Sigmoid colon (tissue), 7 donors: ENCODE measurements at places on chromosomes 12 and 14. TPM values are rescaled to one million over a fixed set of nuclear protein-coding genes. Genes with fewer than 3 reads are reported as not detected.

CCDC198 gene
- total RNA-seq = not detected

SRRM4 gene
- 0.14 TPM for total RNA-seq

SLC17A8 gene
- not detected for total RNA-seq

PDE3A gene
- total RNA-seq = 56.8 TPM

SYNJ2BP gene
- 32.4 TPM for total RNA-seq

POTEM gene
- not detected for total RNA-seq

SSTR1 gene
- 1.7 TPM for total RNA-seq

KERA gene
- not detected for total RNA-seq

SDR9C7 gene
- total RNA-seq = 0.55 TPM

SIX1 gene
- not detected for total RNA-seq

SPX gene
- not detected for total RNA-seq

CMA1 gene
- 1.4 TPM for total RNA-seq

DDX55 gene
- 13.6 TPM for total RNA-seq

DPPA3 gene
- not detected for total RNA-seq

NPFF gene
- total RNA-seq = not detected

CPNE6 gene
- total RNA-seq = 2.9 TPM

- DNase-seq = no peak
These were observed 505.1 kb upstream of the TMEM132C start for GRCh38 chr12:127761880-127762279.

GRCh38 chr12:85280165-85280983, at the start of gene ALX1:
TSS of gene ALX1 (plus strand) at chr12:85280220. CDS start at chr12:85280262, 42 bp downstream.
- DNase-seq = peak; percentile 43

- DNase-seq = no peak
These were observed 24.5 kb downstream of the RECQL start for GRCh38 chr12:21476949-21477348.

- no peak for DNase-seq
These were observed 33.8 kb downstream of the KCNK10 start for GRCh38 chr14:88289234-88289633.

DNA sequence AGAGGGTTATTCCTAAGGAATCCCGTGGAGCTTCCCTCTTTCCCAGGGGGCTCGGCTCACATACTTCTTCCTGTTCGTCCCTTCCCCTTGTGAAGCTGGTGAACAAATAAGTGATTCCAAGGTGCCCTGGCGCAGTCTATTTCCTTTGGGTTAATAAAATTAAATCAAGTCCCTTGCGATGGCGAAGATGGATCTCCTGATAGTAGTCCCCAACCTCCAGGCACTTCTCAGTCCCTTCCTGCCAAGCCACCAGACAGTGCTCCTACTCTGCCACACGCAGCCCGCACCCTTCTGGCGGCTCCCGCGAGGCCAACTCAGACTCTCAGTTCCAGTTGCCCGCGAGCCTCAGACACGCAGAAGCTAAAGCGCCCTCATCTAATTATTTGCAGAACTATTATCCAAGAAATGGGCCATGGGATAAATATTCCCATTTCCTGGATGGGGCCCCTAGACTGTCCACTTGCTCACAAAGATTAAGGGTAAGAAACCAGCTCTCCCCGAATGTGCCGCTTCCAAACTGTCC, 2.4 kb upstream of the SIX6 start:
- DNase-seq = no peak

DNA sequence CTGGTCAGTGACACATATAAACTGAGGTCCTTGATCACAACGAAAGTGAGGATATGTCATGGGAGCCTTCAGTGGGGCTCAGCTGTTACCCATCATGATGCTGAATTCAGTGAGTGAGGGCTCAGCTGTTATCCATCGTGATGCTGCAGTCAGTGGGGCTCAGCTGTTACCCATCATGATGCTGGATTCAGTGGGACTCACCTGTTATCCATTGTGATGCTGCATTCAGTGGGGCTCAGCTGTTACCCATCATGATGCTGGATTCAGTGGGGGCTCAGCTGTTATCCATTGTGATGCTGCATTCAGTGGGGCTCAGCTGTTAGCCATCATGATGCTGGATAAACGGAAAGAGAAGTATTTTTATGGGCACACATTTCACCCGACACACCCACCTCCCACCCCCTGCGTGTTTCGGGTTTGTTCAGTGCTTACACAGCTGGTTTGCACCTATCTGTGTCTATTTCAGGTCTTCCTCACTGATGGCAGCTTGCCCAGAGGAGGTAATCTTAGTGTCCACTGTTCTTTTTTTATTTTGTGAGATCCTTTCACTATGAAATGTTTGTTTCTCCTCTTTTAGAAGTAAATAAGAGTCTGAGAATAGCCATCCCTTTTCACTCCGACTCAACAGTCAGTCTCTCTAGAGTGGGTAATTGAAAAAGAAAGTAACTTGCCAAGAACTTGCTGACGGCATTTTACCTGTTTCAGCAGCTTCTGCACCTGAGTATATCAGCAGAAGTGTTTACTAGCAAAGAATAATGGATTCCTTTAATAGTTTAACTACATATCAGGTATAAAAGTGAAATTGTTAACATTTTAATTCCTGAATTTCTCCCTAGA, 183.0 kb downstream of the ERC1 start:
- DNase-seq = no peak

- DNase-seq = no peak
These were observed 9.8 kb upstream of the IQSEC3 start for GRCh38 chr12:56683-57346.

- peak; percentile 93 for DNase-seq
These were observed 60.2 kb upstream of the FERMT2 start for GRCh38 chr14:53011053-53011462.

DNA sequence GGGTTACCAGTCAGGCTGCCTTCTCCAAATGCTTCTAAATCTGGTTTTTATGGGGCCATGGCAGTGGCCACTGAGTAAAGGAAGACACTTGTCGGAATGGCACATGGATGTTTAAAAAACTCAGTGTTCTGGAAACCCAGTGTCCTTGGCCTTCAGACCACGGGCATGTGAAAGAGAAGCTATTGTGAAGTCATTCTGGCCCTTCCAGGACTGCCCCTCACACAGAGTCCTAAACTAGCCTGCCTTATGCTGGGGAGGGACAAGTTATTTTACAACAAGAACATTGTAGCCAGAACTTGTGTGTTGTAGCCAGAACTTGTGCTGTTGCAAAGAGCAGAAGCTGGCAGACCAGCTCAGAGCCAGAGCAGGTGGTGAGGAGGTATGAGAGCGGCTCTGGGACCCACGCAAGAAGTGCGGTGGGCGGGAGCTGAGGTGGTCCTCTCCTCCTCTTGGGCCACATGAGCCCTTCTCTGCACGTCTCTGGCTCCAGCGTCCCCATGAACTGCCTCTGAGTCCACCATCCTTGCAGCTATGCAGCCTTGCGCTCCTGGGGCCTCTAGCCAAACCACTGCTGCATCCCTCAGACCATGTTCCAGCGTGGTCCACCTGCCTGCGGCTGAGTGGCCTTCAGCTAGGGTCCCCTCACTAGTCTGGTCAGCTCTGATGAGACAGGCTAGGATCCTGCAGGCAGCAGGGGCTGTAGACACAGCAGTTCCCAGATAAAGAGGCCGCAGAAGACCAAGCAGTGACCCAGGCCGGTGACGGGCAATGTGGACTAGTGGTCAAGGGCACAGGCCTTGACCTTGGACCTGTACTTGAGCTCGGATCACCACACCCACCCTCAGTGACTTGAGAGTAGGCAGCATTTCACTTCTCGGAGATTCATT, 32.5 kb downstream of the MMAB start:
- DNase-seq = no peak

GRCh38 chr12:80622271-80622670, 85.2 kb upstream of the MYF6 start:
- no peak for DNase-seq

- no peak for DNase-seq
These were observed 121.9 kb downstream of the PDE3A start for GRCh38 chr12:20490213-20490612.

DNA sequence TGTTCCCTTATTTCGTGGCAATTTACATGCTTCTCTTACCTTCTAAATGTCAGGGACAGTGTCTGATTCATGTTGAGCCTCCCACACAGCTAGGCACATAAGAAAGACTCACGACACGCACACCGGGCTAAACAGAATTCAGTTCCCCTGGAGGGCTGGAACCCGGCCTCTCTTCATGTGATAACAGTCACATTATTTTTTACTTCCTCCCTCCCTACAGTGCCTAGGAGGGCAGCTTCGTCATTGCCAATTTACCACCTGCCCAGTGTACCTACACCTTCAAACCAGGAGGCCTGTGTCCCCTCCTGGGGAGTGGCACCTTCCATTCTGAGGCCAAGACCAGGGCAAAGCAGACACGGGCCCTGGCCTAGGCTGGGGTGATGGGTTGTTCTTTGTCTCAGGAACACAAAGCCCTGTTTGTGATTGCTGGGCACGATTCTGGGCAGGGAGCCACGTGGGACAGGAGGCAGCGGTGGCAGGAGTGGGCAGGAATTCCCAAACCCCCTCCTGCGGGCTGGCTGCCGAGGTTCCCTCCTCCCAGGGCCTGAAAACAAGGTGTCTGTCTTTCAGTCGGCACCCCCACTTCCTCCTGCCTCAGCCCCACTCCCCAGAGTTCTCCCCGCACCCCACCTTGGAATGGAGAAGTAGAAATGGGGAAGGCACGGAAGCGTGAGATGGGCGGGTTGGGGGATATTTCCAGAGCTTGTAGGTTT, 6.8 kb upstream of the RASAL1 start:
- DNase-seq = no peak

DNA sequence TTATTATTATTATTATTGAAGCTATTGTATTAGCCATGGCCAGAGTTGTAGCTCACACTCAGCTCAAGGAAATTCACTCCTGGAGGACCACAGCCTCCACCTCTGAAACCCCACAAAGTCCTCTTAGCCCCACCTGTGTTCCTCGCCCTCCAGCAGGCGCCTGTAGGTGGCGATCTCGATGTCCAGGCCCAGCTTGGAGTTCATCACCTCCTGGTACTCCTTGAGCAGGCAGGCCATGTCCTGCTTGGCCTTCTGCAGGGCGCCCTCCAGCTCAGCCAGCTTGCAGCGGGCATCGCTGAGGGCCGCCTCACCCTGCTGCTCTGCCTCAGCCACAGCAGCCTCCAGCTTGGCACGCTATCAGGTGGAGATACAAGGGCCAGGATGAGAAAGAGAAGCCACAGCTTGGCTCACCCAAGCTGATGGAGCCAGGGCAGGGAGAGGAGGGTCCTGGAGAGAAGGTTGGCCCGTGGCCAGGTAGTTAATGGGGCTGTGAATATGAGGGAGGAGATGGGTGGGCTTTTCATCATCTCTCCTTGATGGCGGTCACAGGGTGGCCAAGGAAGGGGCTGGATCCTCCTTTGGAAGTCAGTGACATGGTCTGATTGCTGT, 5.1 kb downstream of the KRT85 start:
- DNase-seq = no peak

- DNase-seq = no peak
These were observed 48.1 kb upstream of the TMED10 start for GRCh38 chr14:75224561-75224960.

DNA sequence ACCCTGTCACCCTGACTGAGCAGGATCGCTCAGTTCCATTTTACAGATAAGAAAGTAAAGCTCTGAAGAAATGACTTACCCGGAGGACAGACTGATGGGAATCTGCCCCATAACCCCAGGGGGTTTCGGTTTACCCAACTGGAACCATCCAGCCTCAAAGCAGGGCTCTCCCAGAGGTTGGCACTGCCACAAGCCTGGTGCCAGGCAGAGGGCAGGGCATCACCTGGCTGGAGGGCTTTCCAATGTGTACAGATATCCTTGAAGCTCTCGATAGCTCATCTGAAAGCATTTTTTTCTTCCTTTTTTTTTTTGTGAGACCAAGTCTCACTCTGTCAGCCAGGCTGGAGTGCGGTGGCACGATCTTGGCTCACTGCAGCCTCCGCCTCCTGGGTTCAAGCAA, 33.2 kb downstream of the STON2 start:
- DNase-seq = no peak

DNA sequence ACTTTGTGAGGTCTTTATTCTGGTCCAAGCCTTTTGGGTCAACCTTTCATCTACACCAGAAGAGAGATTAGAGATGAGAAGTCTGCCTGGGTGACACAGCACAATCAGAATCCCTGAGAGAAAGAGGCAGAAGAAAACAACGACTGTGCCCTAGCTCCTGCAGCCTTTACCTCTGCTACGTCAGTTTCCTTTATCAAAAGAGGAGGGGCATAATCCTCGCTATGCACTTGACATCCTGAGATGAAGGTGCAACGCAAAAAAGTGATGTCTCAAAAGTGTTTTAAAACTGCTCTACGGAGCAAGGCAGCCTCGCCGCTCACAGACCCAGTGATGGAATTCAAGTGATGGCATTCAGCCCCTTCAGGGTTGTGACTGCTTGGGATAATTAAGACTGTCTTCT, 21.7 kb downstream of the ZDHHC22 start:
- DNase-seq = no peak

GRCh38 chr14:75859746-75860145, 122.0 kb downstream of the TGFB3 start:
- DNase-seq = no peak

- no peak for DNase-seq
These were observed 120.1 kb downstream of the ASCL4 start for GRCh38 chr12:107894589-107894988.

GRCh38 chr14:103528587-103529382, at the start of gene TRMT61A:
TSS of gene TRMT61A (plus strand) at chr14:103529196. CDS start at chr14:103529979, 783 bp downstream.
- DNase-seq = peak; percentile 98

- DNase-seq = no peak
These were observed 18.7 kb downstream of the SSTR1 start for GRCh38 chr14:38226366-38226765.

DNA sequence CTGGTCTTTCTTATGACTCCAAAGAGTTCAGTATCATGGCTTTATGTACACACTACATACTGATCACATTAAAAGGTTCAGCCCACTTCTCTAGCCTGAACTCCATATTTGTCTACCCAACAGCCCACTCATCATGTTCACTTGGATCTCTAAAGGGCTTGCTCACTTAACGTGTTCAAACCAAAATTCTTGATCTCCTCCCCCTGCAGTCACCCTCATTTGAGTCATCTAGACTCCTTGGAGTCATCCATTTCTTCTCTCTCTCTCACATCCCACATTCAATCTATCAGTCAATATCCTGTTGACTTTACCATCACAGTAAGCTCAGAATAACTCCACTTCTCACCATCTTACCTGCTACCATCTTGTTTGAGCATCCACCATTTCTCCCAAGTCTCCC, 148.4 kb upstream of the ARID2 start:
- no peak for DNase-seq

DNA sequence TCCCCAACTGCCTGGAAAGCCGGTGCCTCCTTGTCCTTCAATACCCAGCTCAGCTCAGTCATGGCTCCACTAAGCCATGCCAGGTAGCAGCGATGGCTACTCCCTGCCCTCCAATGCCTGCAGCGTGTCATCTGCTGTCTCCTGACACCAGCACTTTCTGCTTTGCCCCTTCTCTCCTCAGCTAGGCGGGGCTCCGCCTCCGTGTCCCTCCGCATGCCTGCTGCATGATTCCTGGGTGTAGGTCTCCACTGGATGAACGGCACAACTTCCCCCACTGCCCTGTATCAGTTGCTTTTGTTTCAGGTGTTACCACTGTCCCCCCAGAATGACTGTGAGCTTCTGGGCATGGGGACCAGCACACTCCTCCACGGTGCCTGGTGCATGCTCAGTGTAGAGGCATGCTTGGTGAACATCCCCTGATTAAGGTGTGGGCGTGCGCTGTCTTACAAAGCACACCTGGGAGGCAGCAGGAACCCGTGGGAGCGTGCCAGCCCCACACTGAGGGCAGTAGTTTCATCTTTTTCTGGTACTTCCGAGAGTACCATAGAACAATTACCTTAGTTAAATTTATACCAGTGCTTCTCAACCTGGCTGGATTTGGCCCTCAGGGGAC, 179.4 kb upstream of the PRMT8 start:
- DNase-seq = no peak
